SW480 (cell line): ENCODE measurements at places on chromosomes 1 and 21.
A peak's percentile ranks its signal among the peaks of the same experiment; 100 is the strongest.

GRCh38 chr21:46500224-46500861 lies 41.7 kb downstream of the DIP2A start:
- DNase-seq: peak; percentile 36

DNA sequence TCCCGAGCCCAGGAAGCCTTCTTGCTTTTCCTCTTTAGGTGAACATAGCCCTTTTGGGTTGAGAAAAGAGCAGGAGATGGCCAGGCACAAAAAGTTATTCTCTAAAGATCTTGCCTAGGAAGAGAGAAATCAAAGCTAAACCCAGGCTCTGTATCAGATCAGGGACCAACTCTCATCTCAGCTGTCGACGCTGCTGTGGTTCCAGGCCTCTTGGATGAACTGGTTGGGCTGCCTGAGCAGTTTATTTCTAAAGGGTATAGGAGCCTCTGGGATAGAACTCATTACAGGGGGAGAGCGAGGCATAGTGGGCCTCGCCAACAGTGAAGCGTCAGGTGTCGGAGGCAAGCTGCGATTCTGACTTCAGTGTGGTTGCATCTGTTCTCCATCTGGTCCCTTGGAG lies 82.6 kb upstream of the F3 start:
- DNase-seq: no peak

- no peak for DNase-seq
Observed at GRCh38 chr1:69244211-69244610, 323.5 kb upstream of the LRRC7 start.

DNA sequence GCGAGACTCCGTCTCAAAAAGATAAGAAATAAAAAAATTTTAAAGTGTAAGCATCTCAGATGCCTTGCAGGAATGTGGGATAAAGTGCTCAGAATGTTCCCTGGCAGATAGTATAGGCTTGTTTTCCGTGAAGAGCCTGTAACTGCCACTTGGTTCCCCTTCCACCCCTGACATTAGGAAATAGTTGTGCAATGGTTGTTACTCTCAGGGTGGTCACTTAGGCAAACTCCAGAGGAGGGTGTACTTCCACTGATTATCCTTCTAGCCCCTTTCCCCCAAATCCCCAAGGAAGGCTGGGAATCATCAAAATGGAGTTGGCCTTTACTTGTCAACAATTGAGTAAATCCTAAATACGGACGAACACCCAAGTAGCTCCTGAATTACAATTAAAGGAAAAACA lies 10.4 kb downstream of the RPL11 start:
- no peak for DNase-seq

- DNase-seq: no peak
Observed at GRCh38 chr1:183197762-183198161, 11.7 kb downstream of the LAMC2 start.

- DNase-seq: no peak
Observed at GRCh38 chr21:45577801-45578175, 35.5 kb upstream of the SLC19A1 start.

GRCh38 chr1:170665629-170666028 lies 1.7 kb downstream of the PRRX1 start:
- no peak for DNase-seq

GRCh38 chr1:203117611-203118575 lies 9.6 kb upstream of the ADORA1 start:
- peak; percentile 57 for DNase-seq

DNA sequence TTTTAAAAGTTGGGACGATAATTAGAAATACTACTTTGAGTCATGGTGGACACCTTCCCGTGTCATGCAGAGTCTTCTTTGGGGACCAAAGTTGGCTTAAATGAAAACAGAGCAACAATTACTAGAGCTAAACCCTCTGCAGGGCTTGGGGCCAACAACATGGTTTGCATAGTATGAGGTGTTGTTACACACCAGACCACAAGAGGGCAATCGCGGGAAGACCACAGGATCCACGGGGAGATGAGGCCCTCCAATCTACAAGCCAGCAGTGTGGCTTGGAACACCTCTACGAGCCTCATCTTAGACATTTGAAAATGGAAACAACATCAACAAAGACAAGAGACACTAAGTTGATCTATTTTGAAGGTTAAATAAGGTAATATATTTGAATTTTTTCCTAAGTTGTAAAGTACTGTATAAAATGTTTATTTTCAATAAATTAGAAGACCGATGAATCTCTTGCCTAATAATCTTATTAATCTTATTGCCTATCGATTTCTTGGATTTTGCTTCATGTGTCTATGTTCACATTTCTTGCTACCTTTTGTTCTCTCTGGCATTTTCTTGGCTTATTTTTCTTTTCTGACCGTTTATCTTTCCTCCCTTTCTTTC lies 8.2 kb upstream of the SMCP start:
- DNase-seq: peak; percentile 63

DNA sequence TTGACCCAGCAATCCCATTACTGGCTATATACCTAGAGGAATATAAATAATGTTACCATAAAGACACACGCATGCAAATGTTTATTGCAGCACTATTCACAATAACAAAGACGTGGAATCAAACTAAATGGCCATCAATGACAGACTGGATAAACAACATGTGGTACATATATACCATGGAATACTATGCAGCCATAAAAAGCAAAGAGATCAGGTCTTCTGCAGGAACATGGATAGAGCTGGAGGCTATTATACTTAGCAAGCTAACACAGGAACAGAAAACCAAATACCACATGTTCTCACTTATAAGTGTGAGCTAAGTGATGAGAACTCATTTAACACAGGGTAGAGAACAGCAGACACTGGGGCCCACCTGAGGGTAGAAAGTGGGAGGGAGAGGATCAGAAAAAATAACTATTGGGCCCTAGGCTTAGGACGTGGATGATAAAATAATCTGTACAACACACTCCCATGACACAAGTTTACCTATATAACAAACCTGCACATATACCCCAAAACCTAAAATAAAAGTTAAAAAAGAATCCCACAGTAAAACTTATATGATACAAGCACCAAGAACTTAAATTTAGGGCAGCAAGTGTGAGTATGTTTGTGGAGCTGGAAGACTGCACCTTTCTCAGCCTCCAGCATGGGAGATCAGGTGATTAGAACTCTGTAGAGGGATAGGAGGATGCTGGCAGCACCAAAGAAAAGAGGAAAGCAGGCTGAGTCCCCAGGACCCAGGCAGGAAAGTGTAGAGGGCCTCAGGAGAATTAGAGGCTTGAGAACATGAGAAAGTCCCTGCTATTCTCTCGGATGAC lies 320.8 kb upstream of the USP24 start:
- no peak for DNase-seq

DNA sequence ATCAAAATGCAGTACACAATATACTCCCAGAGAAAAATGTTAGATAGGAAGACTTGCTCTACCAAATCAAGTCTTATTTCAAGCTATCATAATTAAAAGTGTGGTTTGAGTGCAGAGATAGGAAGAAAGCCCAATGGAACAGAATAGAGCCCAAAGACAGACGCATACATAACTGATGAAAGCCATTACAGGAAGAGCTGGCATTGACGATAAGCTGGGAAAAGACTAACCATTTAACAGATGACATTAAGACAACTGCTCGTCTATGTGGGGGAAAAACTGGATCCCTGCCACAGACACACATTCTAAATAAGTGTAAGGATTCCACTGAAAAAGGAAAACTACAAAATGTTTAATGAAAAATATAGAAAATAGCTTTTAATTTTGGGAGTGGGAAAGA lies 85.5 kb downstream of the NGF start:
- no peak for DNase-seq

- peak; percentile 10 for DNase-seq
Observed at GRCh38 chr1:4603295-4604110, 50.9 kb upstream of the AJAP1 start.

- DNase-seq: no peak
Observed at GRCh38 chr1:6785318-6785727, at the start of gene CAMTA1. Gene CAMTA1, plus strand, starts transcription at chr1:6785454. Its CDS starts 77 bp downstream, at chr1:6785531.
